ENCODE measurements at places on chromosomes 16 and 17. TPM values are rescaled to one million over a fixed set of nuclear protein-coding genes. Genes with fewer than 3 reads are reported as not detected.
A peak's percentile ranks its signal among the peaks of the same experiment; 100 is the strongest.

The PRR15L gene
- not detected for total RNA-seq

The CYGB gene
- 2.5 TPM for total RNA-seq

DNA sequence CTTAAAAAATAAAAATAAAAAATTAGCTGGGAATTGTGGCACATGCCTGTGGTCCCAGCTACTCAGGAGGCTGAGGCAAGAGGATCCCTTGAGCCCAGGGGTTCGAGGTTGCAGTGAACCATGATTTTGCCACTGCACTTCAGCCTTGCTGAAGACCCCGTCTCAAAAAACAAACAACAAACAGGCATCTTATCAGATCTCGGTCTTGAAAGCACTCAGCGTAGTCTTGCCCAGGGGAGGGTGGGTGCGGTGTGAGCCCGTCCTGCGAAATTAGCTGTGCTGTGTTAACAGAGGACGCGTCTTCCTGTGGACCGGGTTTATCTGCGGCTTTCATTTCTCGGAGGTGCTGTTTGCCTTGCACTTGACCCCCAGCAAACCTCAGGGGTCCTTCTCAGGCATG is 5.4 kb downstream of the GAA start:
- no peak for DNase-seq

DNA sequence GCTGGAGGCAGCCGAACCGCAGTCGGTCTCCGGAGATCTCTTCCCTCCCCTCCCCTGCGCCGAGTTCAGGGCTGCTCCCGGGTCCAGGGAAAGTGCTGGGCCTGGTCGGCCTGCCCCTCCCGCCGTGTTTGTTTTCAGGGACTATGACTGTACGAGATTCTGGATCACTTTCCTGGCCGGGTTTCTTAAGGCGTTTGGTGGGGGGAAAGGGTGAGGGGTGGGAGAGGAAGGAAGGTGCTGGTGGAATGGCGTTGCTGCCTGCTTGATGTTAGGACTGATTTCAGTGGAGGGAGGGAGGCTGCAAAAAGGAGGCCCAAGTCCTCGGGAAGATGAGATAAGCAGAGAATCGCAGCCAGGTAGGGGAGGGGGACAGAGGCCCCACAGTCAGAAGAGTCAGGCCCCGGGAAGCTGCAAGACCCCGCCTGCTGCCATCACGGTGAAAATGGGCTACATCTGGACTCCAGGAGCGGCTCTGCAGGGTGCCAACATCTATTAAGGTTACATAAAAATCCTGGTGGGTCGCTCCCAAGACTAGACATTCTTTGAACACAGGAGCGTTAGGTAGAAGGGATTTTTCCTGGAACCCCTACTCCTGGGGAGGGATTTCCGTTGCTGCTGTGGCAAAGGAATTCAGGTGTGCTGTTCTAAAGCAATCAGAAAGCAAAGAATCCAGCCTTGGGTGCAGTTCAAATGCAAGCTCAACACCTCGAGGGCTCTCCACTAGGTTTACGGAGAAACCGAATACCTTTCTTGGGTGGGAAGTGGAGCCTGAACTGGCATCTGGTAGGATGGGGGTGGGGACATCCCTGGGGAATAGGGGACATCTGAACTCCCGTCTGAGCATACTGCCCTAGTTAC is 1.2 kb downstream of the ARHGAP44 start:
- no peak for DNase-seq

The ADAD2 gene
- total RNA-seq, result not detected

DNA sequence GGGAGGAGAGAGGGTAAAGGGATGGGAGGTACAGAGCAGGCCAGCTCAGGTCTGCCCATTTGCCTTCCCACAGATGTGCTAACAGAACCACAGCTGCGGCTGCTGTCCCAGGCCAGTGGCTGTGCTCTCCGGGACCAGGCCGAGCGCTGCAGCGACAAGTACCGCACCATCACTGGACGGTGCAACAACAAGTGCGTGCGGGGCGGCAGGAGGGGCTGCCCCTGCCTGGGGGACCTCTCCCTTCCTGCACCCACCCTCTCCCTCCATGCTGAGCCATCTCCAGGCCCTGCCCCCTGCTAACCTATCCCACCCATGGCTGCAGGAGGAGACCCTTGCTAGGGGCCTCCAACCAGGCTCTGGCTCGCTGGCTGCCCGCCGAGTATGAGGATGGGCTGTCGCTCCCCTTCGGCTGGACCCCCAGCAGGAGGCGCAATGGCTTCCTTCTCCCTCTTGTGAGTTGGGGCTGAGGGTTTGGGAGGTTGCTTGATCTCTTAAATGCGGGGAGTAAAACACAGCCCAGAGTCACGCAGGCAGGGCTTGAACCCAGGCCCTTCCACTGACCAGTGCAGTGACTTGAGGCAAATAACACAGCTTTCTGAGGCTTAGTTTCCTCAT is 1.2 kb downstream of the EPX start:
- no peak for DNase-seq

The ATP2C2 gene
- total RNA-seq, result not detected

- DNase-seq, result no peak
Observed at GRCh38 chr16:68041783-68042182, 18.7 kb downstream of the DUS2 start.

DNA sequence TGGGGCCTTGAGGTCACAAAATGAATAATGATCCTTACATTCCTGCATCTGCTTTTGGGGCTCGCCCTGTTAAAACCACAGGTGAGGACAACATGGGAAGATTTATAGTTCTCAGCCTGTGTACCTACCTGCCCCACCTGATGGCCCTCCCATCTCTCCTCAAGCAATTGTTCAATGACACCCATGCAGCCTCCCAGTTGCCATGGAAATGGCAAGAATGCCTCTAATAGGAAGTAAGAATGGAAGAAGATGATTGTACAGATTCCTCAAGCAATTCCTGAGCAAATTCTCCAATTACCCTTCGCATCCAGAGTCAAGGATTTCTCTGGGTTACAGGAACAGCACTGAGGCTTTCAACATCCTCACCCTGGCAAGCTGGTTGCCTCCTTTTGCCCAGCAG is 78.6 kb upstream of the CCL2 start:
- DNase-seq, result no peak

DNA sequence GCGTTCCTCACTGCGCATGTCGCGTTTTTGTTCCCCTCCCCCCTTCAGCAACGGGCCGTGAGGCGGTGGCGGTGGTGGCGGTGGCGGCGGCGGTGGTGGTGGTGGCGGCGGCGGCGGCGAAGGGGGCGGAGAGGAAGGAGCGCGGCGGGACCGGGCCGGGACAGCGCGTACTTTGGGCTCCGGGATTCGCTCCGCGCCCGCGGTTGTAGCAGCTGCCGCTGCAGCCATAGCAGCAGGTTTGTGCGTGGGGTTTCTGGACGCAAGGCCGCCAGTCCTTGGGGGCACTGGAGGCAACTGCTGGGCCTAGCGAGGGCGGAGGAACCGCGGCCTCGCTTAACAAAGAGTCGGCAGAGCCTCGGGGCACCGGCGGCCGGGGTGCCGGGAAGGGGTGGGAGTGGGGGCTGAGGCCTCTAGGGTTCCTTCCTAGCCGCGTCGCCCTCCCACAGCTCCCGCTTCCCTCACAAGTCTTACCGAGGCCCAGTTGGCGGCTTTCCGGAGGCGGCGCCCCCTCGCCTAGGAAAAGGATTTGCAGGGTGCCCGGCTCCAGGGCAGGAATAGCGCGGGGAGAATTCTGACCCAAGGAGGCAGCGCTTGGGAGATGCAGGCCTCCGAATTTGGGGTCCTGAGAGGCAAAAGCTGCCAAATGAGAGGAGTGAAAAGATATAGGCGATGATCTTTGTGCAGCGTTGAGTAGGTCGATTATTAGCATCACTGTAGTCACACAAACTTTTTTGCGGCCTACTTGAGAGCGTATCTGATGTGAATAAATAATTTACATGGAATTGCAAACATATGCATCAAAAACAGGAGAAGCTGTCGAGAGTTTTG is at the start of gene DDX42:
TSS of gene DDX42 (plus strand) at position 30 of the 828 bp plus-strand sequence. CDS start 12,880 bp downstream, outside the sequence.
- peak; percentile 71 for DNase-seq

GRCh38 chr17:68437979-68438822 is 19.1 kb downstream of the WIPI1 start:
- DNase-seq, result peak; percentile 30

The KREMEN2 gene
- total RNA-seq, result not detected

DNA sequence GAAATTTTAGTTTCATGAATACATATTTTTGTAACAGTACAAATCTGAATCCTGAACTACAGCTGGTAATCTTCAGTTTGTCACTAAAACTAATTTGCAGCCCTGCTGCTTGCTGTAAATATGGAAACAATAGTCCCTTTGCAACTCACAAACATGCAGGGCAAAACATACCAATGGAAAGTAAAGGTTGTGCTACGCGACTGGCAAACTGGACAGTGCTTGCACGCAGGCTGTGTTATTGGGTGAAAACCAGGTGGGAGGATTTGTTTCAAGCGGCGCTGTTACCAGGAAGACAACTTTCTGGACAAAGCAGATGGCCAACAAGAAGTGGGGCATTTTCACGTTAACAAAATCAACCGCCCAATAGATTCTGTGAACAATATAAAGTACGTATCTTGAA is 93.5 kb downstream of the CDYL2 start:
- no peak for DNase-seq

GRCh38 chr16:89315791-89316581 is 98.5 kb downstream of the ZNF778 start:
- DNase-seq, result peak; percentile 96

DNA sequence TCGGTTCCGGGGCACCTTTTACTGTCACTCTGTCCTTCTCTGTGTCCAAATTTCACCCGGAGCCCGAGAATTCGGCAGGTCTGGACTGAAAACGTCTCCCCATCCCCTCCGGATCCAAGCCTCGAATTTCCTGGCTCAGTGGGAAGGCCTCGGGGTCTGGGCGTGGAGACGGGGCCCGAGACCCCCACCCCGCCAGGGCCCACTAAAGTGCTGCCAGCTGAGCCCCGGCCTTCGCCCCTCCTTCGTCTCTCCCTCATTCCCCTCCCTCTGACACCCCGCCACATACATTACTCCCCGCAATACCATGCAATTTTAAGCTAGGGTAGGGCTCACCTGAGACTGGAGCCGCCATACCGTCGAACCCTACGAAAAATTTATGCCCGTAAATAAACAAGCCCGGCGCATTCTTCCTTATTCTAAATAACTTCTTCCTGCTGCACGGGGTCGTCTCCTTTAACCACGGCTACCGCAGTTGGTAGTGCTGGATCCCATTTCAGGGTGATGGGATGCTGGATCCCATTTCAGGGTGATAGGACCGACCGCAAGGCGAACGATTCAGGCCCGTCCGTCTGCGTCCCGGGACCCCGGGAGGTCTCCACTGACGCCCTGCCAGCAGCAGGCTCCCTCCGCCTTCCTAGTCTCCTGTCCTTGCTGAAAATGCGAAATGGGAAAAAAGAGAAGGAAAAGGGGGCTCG is 4.4 kb upstream of the OR1F1 start:
- no peak for DNase-seq

DNA sequence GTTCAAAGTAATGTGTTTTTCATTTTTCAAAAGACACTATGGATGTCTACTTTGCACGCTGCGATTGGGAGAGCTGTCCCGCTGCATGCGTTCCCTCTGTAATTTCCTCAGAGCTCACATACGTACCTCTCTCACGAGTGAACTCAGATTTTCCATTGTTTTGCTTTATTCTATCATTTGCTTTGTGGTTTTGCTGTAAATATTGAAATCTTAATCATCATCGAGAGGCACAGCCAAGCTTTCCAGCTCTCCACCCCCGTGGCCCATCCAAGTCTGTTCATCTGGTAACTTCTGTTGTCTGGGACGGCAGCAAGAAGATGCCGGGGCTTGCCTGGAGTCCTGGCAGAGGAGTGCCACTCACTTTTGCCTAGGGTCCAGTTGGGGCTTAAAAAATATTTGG is 21.1 kb downstream of the TMC6 start:
- DNase-seq, result no peak

DNA sequence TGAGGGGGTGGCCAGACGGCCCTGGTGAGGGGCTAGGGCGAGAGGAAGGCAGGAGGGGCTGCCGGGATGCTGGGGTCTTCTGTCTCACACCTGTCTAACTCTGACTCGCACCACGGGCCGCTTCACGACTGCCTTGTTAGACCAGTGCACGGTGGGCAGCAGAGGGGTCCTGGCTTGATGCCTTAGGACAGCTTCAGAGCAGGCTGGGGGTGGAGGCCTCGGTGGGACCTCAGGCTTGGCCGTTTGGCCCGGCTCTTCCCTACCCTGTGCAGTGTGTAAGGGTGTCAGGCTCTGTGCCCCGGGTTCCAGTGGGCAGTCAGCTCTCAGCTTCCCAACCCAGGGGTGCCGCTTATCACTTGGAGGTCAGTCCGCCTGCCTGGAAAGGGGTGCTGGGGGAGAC is 100.7 kb downstream of the OR1D5 start:
- no peak for DNase-seq

The CCL11 gene
- not detected for total RNA-seq

Data from dermis microvascular lymphatic vessel endothelial cell (primary cell).